IMR-90 (cell line): ENCODE measurements at places on chromosomes 13 and 19. TPM values are rescaled to one million over a fixed set of nuclear protein-coding genes. Genes with fewer than 3 reads are reported as not detected.

ARRDC2 gene
- total RNA-seq = 1.4 and 1.9 TPM in 2 replicates

UHRF1 gene
- total RNA-seq = 57.4 and 70.3 TPM in 2 replicates

GAPDHS gene
- not detected in 2 replicates for total RNA-seq

ZNF584 gene
- total RNA-seq = 12.8 and 15.4 TPM in 2 replicates

NTF4 gene
- 0.18 TPM in 1 of 2 replicates, not detected in the other for total RNA-seq

ZNF132 gene
- total RNA-seq = 8.9 and 13.6 TPM in 2 replicates

HSD17B14 gene
- 0.54 and 0.56 TPM in 2 replicates for total RNA-seq

BCL2L12 gene
- 3.9 and 4.7 TPM in 2 replicates for total RNA-seq

SMIM24 gene
- total RNA-seq = not detected in 2 replicates

C19orf67 gene
- total RNA-seq = not detected in 2 replicates

ZNF701 gene
- total RNA-seq = 12.2 and 12.5 TPM in 2 replicates

ZNF835 gene
- not detected in 2 replicates for total RNA-seq
